GM06990 (cell line): ENCODE measurements at places on chromosomes 12 and 14.

DNA sequence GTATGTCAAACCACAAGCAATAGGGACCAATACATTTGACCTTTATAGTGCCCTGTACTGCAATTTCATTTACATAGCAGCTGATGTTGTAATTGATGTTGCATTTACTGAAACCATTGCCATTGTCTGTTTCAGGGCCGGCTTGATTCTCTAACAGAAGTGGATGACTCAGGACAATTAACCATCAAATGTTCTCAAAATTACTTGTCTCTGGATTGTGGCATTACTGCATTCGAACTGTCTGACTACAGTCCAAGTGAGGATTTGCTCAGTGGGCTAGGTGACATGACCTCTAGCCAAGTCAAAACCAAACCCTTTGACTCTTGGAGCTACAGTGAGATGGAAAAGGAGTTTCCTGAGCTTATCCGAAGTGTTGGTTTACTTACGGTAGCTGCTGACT is 216.0 kb downstream of the AKAP6 start:
- DNase-seq: no peak

GRCh38 chr14:32470161-32470715 is 141.1 kb downstream of the AKAP6 start:
- no peak for DNase-seq

- DNase-seq: no peak
These were observed 34.8 kb upstream of the VSX2 start for GRCh38 chr14:74204491-74204890.

DNA sequence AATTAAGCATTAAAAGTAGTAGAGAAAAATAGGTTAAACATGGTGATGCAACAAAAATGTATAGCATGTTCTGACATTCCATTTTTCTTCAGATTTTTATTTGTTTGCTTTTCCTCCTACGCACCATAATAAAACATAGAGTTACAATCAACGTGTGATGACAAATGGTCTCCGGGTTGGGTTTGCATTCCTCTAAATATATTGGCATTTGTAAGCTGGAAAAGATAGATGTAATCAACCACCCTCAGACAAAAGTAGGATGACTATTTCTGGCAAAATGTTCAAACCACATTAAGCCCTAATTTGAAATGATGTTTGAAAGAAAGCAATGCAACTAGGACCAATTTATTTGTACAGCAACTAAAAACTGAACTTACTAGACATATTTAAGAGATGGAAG is 58.4 kb downstream of the SLC25A21 start:
- no peak for DNase-seq

DNA sequence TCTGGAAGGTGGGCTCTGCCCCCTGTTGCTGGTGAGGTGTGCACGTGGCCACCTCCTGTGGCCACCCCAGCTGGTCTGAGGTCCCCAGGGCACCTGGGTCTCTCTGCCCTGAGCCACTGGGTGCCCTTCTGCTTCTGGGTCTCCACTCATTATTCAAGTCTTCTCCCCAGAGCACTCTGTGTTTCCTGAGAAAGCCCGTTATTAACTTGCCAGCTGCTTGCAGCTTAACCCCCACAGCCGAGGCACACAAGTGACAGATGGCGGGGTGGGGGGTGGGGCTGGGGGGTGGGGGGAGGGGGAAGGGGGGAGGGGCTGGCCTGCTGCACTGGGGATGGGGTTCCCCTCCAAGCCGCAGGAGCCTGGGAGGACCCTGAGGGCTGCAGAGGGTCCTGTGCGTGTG is 40.5 kb downstream of the FBRSL1 start:
- no peak for DNase-seq

GRCh38 chr14:61350427-61351270 is 29.3 kb downstream of the PRKCH start:
- no peak for DNase-seq

GRCh38 chr14:71668186-71668912 is 263.9 kb upstream of the RGS6 start:
- no peak for DNase-seq

- no peak for DNase-seq
These were observed 2.1 kb downstream of the SAMD4A start for GRCh38 chr14:54568821-54569595.

DNA sequence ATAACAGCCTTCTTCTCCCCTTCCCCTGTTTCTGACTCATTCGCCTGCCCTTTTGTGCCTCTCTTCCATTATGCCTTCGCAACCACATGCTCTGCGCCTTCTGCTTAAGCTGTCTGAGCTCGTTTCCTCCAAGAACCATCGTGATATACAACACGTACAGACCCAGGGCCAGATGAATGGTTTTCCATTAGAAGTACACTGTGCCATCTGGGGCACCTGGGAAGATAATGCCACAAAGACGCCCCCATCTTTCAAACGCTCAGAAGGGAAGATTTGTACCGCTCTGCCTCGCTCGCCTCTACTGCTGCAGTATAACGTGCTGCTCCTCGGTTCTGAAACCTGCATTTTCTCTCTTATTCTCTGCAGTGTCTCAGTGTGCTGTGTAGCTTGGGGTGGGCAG is 470.9 kb upstream of the STXBP6 start:
- DNase-seq: no peak

DNA sequence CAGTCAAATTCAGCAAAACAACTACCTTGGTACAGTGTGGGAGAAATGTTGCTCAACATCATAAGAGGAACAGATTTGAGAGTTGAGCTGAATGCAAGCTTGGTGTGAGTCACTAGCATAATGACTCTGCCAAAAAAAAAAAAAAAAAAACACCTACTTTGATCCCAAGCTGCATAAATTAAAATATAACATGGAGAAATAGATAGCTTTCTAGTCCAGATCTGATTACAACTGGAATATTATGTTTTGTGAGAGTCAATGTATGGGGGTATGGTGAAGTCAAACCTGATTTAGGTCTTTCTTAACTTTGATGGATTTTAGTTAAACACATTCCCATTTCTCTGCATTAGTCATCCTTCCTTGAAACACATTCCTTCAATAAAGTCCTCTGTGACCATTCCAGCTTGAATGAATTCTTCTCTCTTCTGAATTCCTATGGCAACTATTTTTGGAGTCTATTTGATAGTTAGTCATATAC is 188.1 kb downstream of the SLC5A8 start:
- DNase-seq: no peak

- DNase-seq: no peak
These were observed 23.5 kb downstream of the RDH12 start for GRCh38 chr14:67725171-67725570.

DNA sequence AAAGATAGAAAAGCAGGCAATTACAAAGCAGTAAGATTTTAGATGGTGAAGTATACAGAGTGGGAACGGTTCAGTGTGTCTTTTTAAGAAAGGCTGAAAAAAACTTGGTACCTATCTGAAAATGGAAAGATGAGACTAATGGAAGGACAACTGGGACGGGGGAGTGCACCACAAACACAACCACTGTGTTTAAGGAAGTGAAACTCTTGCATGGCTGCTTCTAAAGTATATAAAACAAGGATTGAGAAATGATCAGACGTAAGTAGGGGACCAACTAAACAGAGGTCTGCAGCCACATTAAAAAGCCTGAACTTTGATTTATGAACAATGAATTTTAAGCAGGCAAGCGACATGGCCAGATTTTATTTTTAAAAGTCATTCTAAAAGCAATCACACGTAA is 328.6 kb downstream of the MDGA2 start:
- no peak for DNase-seq

GRCh38 chr12:26963413-26963812 is 25.1 kb downstream of the FGFR1OP2 start:
- no peak for DNase-seq

DNA sequence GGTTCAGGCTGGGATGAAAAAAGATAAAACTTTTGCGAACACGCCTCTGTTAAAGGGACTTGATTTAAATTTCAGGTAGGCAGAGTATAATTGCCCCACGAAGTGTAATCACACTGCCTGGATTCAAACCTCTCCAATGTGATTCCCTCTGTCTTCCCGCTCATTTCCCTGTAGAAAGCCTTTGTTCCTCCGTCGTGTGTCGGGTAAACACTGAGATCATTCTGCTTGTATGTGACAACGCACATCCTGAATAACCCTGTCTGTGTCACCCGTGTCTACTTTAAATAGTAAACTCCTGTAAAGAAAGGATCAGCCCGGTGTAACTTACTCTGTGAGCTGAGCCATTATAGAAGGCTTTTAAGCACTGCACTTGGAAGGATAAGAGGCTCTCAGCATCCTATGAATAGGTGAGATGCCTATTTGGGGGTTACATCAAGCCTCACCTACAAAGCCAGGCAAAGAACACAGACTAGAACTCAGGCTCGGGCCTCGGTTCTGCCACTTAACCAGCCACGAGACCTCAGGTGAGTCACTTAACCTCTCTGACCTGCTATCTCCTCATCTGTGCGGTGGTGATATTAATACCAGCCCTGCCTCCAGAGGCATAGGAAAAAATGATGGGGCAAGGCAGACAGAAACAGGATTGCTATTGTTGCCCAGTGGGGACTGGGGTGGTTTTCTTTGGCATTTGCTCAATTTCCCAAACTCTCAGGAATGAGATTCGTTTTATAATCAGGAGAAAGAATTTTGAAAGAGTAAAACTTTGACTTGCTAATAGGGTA is 74.2 kb downstream of the RBM19 start:
- DNase-seq: no peak

DNA sequence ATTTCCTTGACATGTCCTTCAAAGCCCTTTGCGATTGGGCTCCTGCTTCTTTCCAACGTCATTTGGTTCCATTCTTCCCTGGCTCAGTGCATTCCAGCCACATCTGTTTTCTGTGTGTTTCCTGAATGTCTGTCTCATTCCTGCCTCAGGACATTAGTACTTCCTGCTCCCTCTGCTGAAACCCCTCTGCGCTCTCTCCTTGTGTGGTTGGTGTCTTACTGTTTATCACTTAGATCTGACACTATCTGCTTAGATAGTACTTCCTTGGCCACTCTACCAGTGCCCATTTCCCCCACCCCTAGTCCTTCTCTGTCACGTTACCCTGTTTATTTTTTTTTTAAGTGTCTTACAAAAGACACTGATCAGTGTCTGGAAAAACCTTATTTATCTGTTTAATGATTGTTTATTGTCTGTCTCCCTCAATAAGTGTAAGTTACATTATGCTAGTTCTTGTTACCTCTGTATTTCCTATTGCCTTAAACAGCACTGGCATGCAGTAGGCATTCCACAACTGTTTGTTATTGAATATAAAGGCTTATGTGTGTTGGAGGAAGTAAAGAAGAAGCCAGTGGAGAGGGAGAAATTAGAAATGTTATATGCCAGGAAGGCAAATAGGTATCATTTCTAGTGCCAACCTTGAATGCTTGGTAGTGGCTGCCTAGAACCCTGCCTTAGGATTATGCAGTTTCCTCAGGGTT is 21.5 kb downstream of the DYRK2 start:
- DNase-seq: no peak

DNA sequence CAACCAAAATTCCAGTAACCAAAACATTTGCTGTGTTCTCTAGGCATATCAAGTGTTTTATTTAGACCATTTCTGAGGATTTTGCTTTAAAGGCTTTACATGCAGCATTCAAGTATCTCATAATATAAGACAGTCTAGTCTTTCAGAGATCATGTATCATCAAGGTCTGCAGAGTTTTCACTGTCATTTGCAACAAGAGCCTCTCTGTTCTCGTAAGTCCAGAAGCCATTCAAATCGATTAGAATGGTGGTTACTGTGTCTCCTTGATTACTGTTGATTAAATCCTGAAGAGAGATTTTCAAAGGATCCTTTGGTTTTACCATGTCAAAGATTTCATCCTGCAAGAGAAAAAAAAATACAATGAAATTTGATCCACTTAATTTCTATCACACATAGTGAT is 36.3 kb downstream of the PPP2R3C start:
- no peak for DNase-seq

- DNase-seq: no peak
These were observed 12.0 kb downstream of the C12orf75 start for GRCh38 chr12:105342464-105342863.

DNA sequence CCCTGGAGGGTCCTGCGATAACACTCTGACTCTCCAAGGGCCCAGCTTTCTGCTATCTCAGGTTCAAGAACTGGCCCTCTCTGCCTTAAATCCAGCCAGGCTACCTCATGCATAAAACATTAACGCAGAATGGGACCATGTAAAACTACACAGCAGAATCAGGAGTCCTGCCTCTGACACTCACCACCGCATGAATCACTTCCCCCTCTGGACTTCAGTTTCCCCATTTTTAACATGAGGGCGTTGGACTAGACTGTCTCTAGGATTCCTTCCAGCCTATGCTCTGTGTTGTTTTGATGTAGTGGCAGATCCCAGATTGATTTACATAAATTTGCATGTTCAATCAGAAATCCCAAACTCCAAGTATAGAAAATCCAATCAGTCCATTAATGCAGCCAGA is 3.3 kb downstream of the NCKAP5L start:
- DNase-seq: no peak

- DNase-seq: peak; percentile 71
These were observed 4.8 kb upstream of the AMN start for GRCh38 chr14:102917469-102918211.

GRCh38 chr14:106417224-106418049 is 891.1 kb downstream of the TMEM121 start:
- peak; percentile 92 for DNase-seq

GRCh38 chr14:101707863-101708620 is 53.5 kb upstream of the PPP2R5C start:
- no peak for DNase-seq

DNA sequence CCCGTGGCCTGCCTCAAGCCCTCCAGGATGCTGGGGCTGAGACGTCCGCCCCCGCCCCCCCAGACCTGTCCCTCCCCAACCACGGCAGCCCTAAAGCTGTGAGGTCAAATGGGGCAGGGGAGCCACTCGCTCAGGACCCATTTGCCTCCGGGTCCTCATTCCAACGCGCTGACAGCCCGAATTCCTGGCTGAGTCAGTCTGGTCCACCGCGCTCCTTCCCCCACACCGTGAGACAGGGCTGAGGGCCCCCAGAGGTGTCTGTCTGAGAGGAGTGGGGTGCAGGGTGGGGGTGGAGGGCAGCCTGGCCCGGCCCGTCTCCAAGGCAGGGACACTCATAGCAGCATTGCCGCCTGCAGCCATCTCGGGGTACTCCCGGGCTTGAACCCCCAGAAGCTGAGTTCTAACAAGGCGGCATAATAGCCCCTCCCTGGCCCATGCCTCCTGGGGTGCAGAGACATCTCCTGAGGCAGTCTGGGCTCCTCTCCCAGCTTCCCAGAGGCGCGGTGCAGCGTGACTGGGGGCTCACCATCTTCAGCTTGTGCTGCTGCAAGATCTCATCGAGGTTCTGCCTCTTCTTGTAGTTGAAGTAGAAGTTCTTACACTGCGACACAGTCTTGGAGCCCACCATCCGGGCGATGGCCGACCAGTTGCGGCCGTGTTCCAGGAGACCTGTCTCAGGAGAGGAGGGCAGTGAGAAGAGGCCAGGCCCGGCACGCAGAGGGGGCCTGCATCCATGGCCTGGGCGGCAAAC is 90.5 kb downstream of the RFLNA start:
- DNase-seq: no peak

GRCh38 chr12:117718141-117718540 is 250.6 kb downstream of the KSR2 start:
- DNase-seq: no peak

GRCh38 chr14:64638625-64639024 is 65.6 kb upstream of the PLEKHG3 start:
- DNase-seq: no peak

DNA sequence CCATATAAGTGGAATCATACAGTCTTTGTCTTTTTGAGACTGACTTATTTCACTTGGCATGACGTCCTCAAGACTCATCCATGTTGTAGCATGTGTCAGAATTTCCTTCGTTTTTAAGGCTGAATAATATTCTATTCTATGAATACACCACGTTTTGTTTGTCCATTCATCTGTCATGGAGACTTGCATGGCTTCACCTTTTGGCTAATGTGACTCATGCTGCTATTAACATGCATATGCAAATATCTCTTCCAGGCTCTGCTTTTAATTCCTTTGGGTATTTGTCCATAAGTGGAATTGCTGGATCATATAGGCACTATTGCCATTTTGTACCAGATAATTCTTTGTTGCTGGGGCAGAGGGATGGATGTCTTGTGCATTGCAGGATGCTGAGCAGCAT is 19.6 kb upstream of the WSCD2 start:
- DNase-seq: no peak
